Naive thymus-derived CD4-positive, alpha-beta T cell (primary cell): ENCODE measurements at places on chromosomes 11 and 22. TPM values are rescaled to one million over a fixed set of nuclear protein-coding genes. Genes with fewer than 3 reads are reported as not detected.

GRCh38 chr11:110720431-110721275 lies 8.4 kb upstream of the ARHGAP20 start:
- DNase-seq, result no peak

- peak; percentile 94 for DNase-seq
These were observed at the start of the genes CWC15 and KDM4D for GRCh38 chr11:94973099-94973968. TSS of gene CWC15 (minus strand) at chr11:94973556. CDS start at chr11:94972185, 1,371 bp downstream. TSS of gene KDM4D (plus strand) at chr11:94973709. CDS start at chr11:94997373, 23,664 bp downstream.

GRCh38 chr22:25666308-25666707 lies 75.7 kb upstream of the MYO18B start:
- DNase-seq, result no peak

DNA sequence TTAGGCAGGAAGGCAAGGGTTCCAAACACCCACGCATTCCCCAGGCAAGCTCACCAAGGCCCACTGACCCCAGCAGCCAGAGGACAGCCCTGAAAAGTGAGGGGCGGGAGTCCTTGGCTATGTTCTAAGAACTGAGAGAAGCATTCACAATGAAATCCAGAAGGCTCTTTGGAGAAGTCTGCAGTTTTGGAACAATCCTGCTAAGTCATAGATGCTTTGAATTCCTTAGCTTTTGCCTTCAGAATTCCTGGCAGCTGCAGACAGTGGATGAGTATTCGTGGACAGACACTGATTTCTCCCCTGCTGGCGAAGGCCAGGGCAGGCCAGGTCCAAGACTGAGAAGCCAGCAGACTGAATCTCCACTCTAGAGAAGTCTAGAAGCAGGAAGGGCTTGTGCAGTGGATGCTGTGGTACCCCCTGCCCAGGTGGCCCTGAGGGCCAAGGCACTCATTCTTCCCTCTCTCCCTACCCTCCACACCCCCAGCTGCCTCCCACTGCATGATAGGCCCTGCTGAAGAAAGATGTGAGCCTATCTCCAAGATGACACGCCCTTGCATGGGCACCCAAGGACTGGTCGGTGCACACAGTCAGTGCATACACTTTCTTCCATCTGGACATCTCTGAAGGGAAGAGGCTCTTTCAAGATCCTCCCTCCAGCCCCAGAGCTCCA lies 133.2 kb upstream of the TEAD1 start:
- DNase-seq, result no peak

DNA sequence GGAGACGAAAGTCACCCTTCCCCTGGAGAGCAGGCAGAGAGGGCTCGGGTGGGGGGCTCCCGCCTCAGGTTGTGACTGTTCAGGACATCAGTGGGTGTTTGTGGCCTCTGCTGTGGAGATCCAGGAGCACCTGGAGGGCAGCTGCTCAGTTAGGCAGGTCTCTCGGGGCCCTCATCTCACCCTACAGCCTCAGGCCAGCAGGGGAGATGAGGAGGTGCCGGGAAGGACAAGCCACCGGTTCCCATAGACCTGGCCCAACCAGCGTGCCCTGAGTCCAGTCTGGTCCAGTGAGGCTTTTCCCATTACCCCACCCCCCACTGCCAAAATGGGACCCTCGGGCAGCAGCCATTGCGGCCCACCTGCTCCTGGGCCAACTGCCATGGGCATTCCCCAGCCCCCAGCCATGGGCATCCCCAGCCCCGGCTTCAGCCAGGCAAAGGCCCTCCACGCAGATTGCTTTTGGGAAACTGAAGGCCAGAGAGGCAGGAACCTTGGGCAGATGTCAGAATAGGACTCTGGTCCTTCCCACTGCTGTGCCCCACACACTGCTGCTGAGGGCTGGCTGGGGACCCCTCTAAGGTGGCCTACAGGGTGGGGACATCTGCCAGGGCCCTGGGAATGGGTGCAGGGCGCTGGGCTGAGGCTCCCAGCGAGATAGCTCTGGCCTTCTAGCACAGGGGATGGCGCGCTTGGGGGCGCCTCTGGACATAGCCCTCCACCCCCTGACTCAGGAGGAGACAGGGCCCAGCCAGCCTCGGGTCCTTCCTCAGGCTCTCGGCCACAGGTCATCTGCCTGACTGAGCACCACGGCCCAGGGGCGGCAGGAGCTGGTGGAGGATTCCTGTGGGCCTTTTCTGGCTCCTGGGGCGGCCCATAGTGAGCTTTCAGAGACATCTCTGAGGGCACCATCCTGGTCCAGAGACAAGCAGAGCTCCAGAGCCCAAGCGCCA lies 4.8 kb downstream of the PIM3 start:
- DNase-seq, result no peak

DNA sequence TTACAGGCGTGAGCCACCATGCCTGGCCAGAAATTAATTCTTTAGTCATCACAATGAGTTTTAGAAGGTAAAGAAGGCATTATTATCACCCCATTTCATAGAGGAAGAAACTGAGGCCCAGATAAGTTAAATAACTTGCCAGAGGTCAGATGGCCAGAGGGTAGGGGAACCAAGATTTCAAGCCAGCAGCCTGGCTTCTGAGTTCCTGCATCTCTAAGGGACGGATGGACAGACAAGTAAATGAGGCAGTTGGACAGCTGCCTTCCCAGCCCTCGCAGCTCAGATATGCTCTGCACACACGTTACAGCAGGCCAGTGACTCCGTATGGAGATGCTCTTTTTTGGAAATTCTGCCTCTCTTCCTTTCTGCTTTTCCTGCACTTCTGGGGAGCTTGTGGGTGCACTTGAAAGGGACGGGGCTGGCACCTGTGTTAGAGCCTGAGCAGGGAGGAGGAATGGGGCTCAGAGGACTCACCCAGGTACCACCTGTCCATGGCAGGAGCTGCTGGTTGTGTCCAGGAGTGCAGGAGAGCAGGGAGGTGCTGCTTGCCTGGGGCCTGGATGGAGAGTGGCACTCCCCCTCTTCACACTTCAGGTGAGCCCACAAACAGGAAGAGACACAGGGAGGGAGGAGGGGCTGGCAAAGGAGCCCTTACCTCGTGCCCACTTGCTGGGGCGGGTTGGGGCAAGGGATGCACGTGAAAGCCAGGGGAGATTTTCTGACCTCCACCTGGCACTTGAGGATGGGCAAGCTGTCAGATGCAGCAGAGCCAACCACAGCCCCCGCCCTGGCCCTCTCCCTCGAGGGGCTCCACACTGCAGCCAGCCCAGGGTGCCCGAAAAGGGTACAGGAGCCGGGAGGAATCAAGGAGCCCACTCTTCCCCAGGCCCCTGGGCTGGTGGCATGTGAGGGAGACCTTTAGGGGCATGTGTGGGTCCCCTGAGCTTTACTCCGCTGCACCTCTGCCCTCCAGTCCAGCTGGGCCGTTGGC lies 3.3 kb upstream of the FXYD2 start:
- DNase-seq, result no peak

Gene FERMT3
- total RNA-seq, result 209 TPM

Gene ACTN3
- total RNA-seq, result not detected
